Neural progenitor cell (in vitro differentiated cells): ENCODE measurements at places on chromosomes 16 and 17.

- DNase-seq: peak; percentile 76
Measured at GRCh38 chr16:81040842-81041241, 5.2 kb downstream of the ATMIN start.

GRCh38 chr16:85464383-85465305 is 148.5 kb upstream of the GSE1 start:
- DNase-seq: no peak

DNA sequence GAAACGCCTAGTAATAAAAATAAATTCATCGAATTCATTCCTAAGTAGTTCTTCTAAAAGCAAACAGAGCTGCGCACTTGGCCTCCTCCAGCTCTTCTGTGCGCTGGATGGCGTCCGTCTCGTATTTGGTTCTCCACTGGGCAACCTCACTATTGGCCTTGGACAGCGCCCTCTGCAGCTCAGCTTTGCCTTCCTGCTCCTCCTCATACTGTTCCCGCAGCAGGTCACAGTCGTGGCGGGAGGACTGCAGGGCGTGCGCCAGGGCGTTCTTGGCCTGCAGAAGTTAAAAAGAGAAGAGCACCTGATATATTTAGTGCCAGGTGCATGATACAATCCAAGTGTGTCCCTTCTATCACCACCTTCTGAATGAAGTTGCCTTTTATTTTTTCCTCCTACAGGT is 21.8 kb downstream of the MYH3 start:
- DNase-seq: no peak

GRCh38 chr16:85170590-85171003 is 58.3 kb upstream of the CIBAR2 start:
- no peak for DNase-seq

DNA sequence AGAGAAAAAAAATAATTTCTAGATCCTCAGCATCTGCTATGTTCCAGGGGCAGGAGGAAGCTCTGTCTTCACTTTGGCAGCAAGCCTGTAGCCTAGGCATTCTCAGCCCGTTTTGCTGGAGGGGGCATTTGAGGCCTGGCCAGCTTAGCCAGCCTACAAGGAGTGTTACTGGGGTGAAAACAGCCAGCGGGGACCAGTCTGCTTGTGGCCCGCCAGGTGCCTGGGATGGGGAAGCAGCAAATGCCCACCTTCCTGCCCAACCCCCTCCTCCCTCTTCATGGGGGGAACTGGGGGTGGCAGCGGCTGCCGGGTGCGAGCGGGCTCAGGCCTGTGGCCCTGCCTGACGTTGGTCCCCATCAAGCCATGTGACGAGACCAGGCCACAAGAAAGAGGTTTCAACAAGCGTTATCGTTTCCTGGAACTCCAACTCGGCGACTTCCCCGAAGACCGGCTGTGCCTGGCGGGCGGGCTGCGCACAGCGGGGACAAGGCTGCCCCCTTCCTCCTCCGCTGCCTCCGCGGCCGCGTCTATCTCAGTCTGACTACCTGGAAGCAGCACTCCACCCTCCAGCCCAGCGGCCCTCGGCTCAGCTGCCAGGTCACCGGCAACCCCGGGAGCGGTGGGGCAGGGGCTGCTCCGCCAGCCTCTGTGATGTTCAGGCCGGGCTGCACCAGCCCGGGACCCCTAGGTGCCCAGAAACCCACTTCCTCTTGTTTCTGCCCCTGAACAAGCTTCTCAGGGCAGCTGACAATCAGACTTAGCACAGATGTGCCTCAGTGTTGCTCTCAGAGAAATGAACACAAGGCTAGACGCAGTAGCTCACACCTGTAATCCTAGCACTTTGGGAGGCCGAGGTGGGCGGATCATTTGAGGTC is 22.9 kb downstream of the SOCS1 start:
- no peak for DNase-seq

DNA sequence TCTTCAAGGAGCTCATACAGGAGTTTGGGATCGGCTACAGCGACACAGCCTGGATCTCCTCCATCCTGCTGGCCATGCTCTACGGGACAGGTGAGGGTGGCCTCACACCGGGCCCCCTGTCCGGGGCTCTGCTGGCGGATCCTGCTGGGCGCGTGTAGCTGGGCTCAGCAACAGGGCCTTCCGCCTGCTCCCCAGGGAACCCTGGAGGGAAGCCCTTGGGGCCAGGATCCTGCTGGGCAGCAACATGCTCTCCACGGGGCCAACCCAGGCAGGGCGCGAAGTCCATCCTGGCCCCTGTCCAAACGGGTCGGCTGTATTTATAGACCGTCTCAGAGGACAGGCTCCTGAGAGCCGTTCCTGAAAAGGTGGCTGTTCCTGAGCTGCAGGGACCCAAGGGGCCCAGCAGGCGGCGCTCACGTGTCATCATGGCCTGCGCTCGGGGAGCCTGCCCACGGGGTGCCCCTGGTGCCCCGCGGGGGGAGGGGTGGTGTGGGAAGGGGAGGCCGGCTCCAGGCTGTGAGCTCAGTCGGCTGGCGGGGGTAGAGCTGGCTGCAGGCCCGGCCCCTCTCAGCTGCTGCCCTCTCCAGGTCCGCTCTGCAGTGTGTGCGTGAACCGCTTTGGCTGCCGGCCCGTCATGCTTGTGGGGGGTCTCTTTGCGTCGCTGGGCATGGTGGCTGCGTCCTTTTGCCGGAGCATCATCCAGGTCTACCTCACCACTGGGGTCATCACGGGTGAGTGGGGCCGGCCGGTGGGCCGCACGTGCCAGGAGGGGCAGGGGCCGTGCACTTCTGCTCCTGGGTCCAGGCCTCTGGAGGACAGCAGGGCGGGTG is 7.5 kb downstream of the SLC16A3 start:
- peak; percentile 86 for DNase-seq

DNA sequence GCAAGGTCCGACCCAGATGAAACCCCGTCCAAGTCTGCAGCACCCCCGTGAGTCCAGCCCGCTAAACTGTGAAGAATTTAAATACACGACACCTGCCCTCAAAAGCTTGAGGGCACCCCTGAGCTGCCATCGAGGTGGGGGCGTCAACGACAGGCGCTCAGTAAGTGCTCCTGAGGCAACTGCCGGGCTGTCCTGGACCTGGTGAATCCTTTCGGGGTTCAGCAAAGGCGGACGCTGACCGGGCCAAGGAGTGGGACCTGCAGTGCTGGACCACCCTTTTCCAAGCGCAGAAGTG is 512 bp upstream of the ENDOV start:
- no peak for DNase-seq
